ENCODE measurements at places on chromosomes 11 and 22. TPM values are rescaled to one million over a fixed set of nuclear protein-coding genes. Genes with fewer than 3 reads are reported as not detected.

GRCh38 chr11:2693271-2694261 is 6.2 kb downstream of the KCNQ1OT1 start:
- DNase-seq: peak; percentile 10

- no peak for DNase-seq
These were observed 4.3 kb upstream of the GP1BB start for GRCh38 chr22:19719050-19719482.

DNA sequence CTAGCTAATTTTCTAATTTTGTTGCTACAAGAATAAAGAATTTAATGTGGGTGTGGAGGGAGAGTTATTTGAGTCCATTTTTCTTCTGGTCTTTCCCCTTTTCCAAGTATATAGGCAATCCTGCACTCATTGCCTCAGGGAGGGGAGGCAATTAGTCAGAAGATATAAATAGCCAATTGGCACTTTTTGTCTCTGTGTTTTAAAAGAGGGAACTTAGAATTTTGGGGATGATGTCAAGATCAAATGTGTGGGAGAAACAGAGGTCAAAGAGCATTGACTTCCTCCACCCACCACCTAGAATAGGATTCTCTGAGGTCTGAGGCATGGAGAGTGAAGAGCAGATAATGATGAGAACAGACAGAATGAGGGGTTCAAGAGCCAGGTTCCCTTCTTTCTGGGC is 120.3 kb upstream of the ZC3H12C start:
- DNase-seq: no peak

Gene DEPDC7
- total RNA-seq: not detected

Gene ATP6V1E1
- 74.6 TPM for total RNA-seq
